Right atrium auricular region (tissue), 2 donors: ENCODE measurements at places on chromosomes 2 and 18. TPM values are rescaled to one million over a fixed set of nuclear protein-coding genes. Genes with fewer than 3 reads are reported as not detected.

GRCh38 chr2:203697190-203697589 is 9.2 kb upstream of the CD28 start:
- no peak for DNase-seq

- DNase-seq, result no peak
Measured at GRCh38 chr18:53819174-53819573, 405.3 kb downstream of the MBD2 start.

DNA sequence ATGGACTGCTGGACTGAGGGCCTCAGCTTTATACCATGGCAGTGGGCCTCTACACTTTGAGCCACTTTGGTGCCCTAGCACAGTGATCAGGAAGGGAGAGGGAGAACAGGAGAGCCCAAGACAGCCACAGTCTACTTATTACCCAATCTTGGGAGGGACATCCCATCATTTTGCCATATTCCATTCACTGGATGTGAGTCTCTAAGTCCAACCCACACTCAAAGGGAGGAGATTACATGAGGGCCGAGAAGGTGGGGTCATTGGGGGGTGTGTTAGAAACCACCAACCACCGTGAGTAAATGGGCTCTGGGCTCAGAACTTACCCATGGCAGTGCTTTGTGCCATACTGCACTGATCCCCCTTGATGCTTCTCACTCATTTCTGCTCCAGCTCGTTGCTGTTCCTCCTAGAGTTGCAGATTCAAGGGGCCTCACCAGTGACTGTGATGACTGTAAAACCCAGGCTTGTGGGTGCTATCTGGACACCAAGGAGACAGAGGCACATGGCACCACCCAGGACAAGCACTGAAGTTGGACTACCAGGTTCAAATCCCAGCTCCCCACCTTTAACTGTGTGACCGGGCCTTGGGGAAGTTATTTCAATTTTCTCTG is 97.6 kb upstream of the RAB6C start:
- no peak for DNase-seq

DNA sequence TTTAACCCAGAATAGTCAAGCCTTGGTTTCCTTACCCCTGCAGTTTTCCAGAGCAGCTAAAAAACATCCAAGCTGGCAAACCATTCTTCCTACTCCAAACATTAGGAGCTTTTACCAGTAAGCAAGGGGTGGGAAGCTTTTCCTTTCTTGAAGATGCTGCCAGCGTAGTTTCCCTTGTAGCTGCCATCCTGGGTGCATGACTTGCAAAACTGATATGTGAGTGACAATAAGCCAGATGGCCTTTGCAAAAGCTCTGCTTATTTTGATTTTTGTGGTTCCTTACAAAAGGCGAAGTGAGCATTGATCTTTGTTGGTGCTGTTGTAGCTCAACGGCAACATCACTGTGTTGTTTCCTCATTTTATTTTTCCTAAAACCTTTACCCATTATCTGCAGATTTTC is 138.8 kb downstream of the WDSUB1 start:
- no peak for DNase-seq

DNA sequence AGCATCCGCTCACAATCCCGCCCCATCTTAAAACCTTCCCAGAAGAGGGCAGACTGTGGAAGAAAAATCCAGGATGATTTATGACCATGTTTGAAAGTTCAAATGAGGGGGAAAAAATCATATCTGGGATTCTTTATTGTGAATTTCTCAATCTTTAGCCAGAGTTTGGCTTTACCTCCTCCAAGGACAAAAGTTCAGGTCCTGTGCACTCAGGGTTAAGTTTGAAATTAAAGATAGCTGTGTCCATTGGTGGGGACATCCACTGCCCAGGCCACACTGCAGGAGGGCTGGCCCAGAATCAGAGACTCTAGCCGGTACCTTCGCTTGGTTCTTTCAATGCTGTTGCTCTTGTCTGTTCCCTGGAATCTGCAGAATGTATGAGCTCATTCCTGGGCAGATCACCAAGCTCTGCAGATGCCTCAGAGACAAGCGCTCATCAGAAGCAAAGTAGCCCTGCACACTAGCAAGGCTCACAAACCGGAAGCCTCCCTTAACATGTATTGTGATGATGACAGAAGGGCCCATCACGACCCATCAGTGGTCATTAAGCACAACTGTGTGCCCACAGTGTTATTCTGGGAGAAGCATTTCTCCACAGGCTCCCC is 375.3 kb upstream of the KLHL29 start:
- DNase-seq, result peak; percentile 57

DNA sequence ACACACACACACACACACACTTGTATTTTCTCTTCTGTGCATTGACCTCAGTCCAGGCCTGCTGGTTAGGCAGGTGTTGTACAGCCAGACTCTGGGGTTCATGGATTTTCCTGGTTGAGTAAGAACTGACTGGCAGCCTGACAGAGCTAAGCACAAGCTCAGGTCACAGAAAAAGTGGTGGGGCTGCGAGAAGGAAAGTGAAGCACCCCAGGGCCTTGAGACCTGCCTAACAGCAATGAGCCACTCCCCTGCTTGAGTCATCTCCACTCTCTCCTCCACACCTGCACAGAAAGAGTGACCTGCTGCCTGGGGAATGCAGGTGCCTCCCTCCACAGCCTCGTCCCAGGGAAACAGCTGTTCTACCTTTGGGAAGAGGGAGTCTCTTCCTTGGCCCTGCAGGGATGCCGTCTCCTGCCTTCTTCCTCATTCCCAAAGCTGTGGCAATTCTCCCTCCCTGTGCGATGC is 91.4 kb upstream of the LGALSL start:
- no peak for DNase-seq

GRCh38 chr2:119264781-119265692 is 41.4 kb downstream of the STEAP3 start:
- DNase-seq, result no peak

TMEM169 gene
- 0.26 TPM for total RNA-seq

GRCh38 chr2:16134436-16135165 is 194.3 kb downstream of the MYCN start:
- DNase-seq, result no peak

PLCD4 gene
- 0.70 TPM for total RNA-seq
